ELR (cell line): ENCODE measurements at places on chromosomes 1 and 21.
A peak's percentile ranks its signal among the peaks of the same experiment; 100 is the strongest.

DNA sequence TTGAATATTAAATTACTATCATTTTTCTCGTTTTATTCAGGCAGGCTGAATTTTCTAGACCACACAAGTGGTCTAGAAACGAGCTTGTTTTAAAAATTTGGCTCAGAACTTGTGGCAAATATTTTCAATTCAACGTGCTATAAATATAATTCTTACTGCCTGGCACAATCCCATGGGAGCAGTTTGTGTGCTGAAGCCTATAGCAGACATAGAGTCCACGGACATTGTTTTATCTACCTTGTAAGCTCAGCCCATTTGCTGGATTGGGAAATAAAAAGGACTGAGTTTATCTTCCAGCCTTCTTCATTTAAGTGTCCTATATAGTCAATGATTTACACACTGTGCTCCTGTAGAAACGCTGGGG lies 103.4 kb downstream of the ZBTB18 start:
- DNase-seq: no peak

- peak; percentile 96 for DNase-seq
Observed at GRCh38 chr1:176241385-176242015, 34.4 kb upstream of the COP1 start.

DNA sequence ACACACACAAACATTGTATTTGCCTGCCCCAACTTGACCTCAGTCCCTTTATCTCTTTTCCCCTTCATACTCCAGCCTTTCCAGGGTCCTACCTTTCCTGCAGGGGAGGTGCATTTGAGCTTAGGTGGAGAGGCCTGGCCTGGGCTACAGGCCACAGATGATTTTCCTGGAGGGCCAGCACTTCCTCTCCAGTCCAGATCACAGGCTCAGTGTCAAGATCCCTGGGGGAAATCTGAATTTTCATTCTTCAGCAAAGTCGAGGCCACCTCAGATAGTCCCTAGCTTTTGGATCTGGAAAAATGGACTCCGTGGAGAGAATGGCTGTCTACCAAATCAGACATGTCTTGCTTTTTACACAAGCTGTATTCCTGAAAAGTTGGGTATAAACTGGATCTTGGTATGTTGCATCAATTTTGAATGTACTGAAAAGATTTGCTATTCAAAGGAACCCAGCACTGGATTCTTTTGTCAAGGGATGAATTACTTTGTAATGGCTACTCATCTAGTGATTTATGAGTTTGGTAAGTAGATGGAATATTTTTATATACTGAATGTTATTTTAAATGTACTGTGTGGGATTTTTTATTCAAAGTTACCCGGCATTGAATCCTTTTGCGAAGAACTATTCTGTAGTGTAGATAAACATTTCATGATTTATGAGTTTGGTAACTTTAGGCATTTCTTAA lies 78.7 kb downstream of the DDR2 start:
- DNase-seq: no peak

DNA sequence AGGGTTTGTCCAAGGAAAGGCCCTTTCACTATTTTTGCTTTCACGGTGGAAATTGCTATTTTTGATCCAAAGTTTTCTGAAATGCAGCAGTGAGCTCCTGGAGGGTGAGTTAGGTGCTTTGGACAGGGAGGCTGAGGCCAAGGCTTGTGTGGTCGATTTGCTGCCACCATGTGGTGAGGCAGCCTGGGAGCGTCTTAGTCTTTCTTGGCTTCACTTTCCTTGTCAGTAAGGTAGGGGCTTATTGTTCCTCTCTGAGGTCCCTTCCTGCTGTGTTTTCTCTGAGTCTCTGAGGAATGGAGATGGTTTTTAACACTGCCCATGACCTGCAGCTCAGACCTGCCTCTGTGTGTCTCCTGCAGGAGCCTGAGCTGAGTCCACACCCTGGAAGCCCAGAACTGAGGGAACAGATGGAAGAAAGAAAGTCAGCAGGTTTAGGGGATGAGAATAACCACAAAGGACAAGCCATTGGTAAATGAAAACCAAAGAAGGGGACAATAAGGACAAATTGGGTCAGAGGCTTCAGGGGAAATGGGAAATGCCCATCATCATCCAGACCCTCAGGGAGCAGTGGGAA lies 20.1 kb upstream of the S100A10 start:
- DNase-seq: peak; percentile 69

GRCh38 chr21:27480841-27481261 lies 514.0 kb upstream of the ADAMTS5 start:
- peak; percentile 55 for DNase-seq

DNA sequence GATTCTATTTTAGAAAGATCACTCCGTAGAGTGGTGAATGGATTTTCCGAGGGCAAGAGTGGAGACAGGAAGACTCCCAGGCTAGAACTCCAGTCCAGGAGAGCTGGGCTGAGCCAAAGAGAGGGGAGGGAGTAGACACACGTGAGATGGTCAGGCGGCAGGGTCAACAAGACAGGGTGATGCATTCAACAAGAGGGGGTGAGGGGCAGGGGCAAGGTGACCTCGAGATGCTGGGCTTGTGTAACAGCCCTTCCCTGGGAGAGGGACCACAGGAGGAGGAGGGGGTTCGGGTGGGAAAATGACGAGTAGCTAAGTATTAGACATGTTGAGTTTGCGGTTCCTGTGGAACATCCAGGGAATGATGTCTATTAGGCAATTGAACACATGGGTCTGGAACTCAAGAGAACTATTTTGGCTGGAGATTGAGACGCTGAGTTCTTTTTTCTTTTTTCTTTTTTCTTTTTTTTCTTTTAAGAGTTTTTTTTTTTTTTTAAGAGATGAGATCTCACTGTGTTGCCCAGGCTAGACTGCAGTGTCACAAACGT lies 13.3 kb downstream of the RSPO1 start:
- no peak for DNase-seq

DNA sequence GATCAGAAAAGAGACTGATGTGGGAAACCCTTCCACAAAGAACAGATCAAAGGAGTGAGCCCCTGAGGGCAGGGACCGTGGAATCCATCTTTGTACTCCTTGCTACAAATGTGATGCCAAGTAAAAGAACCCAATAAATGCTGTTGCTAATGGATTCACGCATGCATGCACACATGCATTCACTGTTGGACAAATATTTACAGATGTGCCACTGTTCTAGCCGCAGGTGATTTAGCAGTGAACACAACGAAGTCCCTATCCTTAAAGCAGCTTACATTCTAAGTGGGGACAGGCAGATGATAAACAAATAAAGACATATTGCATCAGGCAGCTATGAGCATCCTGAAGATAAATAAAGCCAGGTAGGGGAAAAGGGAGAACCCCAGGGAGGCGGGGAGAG lies 67.8 kb downstream of the ITPKB start:
- no peak for DNase-seq

DNA sequence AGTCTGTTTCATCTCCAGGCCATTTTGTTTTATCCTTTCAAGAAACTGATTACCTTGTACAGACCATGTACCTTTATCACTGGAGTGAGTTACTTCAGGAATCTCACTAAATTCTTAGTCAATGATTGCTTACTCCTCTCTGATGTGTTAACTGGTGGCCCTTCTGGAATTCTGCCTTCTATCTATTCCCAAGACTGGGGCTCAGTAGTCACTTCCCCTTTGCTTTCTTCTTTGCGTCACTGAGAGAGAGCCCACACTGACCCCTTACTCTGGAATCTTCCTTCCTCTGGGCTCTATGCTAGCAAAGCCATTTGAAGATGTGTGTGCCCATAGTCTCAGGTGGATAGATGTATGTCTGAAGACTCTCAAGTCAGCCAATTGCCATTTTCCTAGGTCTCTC lies 34.6 kb downstream of the XCL2 start:
- DNase-seq: no peak

DNA sequence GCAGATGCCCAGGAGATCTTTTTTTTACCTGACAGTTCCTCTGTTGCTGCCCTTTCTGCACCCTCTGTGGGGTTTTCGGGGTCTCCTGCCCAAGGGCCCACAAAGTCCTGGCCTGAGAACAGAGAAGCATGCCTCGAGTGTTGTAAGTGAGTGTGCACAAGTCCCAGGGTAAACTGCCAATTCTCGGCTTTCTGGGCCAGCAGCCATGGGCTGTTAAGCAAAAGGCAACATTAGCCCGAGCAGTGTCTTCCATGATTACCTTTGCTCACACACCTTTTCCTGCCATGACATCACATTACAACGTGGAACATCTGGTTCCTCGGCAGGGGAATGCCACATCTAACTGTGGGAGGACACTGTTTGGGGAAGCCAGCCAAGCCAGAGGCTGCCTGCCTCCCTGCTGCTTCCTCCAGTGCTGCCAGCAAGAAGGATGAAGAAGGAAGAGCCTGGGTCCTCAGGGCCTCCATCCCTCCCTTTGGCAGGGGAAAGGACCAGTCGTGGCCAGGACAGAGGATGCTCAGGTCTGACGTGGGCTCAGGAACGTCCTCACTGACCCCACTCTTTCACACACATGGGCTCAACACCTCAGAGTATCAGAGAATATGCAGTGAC lies 485.9 kb downstream of the OMA1 start:
- DNase-seq: no peak

DNA sequence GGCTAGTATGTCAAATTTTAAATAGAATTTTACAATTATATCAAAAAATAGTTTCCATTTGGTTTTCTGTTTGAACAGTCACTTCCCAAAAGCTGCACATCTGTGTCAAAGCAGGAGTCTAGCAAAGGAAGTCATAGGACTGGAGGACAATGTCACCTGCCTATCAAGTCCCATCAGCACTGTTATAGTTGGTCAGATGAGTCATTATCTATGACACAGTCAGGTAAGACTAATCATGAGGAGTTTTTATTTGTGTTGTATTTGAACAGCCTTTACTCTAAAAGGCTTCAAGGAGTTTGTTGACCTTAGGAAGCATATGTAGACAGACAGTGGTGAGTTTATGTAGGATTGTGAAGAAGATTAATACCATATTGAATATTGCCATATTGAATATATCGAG lies 74.2 kb upstream of the QSOX1 start:
- peak; percentile 34 for DNase-seq

GRCh38 chr21:37582590-37582989 lies 216.0 kb downstream of the DYRK1A start:
- DNase-seq: peak; percentile 69

DNA sequence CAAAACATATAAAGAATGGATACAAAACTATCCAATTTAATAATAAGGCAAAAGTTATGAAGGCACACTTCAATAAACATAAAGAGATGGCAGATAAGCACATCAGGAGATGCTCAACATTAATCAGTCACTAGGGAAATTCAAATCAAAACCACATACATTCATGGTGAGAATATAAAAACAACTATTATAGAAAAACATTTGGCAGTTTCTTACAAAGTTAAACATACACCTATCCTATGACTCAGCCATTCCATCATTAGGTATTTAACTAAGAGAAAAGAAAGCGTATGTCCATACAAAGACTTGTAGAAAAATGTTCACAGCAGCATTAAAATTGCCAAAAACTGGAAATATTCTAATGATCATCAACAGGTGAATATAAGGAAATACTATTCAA lies 44.3 kb downstream of the KIFAP3 start:
- no peak for DNase-seq

DNA sequence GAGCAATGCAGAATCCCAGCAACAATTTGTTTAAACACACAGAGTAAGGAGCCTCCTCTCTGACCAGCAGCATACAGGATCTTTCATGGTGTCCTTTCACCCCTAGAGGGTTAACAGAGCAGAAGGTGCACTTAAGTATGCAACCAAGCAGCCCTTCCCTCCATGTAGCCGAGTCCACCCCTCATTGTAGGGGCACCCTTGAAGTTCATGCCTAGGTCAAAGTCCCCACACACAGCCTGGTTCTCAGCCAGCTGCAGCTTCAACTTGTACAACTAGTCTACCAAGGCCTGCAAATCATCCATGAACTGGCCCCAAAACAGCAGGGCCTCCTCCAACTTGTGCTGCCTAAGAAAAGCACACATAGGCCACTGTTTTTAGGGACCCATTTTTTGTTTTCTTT lies 7.0 kb upstream of the BMP8B start:
- no peak for DNase-seq

GRCh38 chr1:23824711-23825075 lies 536 bp downstream of the HMGCL start:
- no peak for DNase-seq

DNA sequence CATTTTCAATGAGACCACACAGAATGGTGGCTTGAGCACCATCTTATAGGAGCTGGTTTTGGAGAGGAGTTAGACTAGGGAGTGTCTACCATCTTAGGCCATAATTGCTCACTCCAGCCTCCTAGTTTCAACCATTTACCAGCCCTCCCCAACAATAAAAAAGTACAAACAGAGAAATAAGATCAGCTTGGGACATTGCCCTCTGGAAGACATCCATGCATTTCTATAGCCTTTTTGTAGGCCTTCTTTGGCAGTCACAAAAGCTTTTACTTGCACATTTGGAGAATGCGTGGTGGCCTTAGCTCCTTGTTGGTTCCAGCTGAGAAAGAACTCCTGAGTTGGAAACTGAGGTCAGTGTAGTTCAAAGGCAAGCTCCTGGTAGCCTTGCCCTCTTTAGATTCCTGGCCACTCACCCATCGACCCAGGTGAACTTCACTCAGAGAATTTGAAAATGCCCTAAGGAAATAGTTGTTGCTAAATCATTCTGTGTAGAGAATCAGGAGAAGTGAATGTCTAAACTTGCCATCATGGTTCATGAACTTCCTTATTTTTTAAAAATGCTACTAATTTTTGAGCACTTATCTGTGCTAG lies 301.7 kb upstream of the PROX1 start:
- DNase-seq: no peak

DNA sequence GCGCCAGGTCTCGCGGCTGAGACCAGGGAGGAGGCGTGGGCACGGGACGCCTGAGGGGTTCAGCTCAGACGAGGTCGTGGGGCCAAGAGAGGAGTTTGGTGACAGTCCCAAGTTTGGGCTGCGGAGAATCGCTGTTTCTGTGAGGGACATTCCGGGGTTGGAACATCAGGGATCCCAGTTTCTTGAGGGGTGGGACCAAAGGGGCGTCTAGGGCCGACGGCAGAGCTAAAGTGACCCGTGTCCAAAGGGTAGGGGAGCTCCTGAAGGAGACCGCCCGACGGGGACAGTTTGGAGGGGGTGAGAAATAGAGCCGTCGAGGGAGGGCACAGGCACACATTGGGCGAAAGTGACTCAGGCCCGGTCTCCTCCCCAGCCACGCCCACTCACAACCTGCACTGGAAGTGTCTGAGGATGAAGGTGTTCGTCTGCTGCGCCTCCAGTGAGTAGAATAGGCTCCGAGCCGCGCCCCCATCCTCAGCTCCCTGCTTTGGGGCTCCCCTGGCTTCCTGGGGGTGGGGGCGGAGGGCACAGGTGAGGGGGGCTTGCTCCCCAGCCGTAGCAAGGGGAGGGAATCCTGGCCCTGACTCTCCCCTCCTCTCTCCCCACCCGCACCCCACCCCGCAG lies 7.0 kb downstream of the EFNA3 start:
- peak; percentile 69 for DNase-seq

DNA sequence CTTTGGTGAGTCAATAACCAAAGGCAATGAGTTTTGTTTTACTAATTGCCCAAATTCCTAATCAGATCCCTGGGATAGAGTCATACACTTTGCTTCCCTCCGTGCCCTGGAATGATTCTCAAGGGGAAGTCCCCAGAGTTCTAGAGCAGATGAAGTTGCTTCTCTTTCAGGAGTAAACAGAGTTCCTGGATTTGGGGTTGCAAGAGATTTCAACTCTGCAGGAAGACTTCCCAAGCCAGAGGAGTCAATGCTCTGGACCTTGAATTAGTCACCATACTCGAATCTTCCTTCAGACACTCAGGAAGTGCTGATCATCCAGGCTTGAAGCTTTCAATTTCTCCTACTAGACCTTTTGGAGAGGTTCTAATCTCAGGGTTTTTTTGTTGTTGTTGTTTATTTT lies 39.6 kb downstream of the FCER1A start:
- DNase-seq: peak; percentile 69
